ENCODE measurements at places on chromosomes 11 and 22. TPM values are rescaled to one million over a fixed set of nuclear protein-coding genes. Genes with fewer than 3 reads are reported as not detected.

GRCh38 chr11:106262852-106263251 lies 185.4 kb downstream of the AASDHPPT start:
- DNase-seq: no peak

DNA sequence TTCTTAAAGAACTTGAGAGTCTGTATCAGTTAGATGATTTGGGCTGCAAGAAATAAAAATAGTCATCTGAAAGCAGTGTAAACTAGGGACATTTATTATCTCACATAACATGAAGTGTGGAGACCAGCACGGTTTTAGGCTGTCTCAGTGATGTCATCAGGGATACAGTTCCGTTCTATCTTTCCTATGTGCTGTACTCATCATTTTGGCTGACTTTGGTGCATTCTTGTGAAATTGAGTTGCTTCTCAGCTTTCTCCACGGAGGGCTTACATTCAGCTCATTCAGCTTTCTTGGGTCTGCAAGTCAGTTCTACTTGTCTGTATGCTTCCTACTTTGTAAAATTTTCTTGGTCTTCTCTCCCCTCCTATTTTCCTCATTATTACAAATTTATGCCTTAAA lies 51.8 kb upstream of the LIN7C start:
- no peak for DNase-seq

DNA sequence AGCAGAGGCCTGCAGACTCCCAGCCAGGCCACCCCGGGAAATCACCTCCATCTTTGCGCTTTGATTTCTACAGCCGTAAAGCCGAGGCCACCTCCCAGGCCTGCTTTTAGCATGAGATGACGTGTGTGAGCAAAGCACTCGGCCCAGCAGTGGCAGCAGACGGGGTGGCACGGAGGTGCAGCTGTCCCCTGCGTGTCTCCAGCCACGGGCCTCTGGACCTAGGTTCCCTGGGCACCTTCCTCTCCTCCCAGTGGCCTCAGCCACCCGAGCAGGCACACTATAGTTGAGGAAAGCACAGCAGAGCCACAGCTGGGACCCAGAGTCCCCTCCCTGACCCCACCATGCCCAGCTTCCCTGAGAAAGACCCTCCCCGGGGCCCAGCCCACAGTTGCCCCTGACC lies 15.9 kb downstream of the GNAZ start:
- no peak for DNase-seq

DNA sequence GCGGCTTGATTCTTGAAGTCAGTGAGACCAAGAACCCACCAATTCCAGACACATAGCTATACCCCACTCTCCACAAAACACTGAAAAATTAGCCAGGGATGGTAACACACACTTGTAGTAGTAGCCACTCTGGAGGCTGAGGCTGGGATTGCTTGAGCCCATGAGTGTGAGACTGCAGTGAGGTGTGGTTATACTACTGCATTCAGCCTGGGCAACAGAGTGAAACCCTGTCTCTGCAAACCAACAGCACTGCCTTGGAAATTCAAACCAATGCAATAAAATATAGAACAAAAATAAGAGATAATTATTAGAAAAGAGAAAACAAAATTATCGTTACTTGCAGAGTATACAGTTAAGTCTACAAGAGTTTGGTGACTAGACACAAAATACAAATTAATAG lies 20.2 kb upstream of the PRDM10 start:
- no peak for DNase-seq

EHD1 gene
- total RNA-seq: 85.7 TPM

SERPIND1 gene
- total RNA-seq: not detected

DNA sequence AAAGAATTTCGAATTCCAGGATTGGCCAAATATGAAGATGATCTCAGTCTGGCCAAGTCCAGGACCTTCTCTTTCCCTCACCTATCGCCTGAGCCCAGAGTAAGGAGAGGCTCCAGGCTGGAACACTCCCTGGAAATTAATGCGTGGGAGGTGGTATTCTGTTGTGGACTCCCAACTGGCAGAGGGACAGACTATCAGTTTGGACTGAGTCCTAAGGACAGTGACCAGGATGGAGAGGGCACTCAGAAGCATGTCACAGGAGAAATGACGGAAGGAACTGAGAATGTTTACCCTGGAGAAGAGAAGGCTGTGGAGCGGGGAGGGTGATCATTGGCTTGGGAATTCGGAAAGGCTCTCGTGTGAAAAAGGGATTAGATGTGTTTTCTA lies 84.4 kb downstream of the RPL27A start:
- no peak for DNase-seq

RPL3 gene
- total RNA-seq: 1,074 TPM

TSPAN32 gene
- not detected for total RNA-seq

OR52B4 gene
- total RNA-seq: not detected

All from SJSA1 (cell line).